ENCODE measurements at places on chromosomes 5 and 9.

- no peak for DNase-seq
Observed at GRCh38 chr5:34409373-34409772, 246.8 kb upstream of the RAI14 start.

DNA sequence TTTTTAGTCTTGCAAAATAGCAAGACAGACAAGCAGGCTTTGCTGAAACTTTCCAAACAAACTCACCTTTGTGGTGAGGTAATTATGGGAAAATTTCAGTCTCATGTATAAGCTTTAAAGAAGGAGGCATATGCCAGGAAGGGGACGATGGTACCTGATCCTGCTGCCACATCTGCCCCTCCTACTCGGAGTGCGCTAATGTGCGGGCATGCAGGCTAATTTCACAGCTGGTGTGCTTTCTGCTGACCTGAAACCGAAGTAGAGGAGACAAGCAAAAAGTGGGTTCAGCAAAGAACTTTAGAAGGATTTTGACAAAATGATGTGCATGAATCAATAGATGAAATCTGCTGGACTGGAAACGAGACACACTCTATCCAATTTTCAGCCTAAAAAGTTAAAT lies 117.1 kb upstream of the IRX4 start:
- DNase-seq: no peak

DNA sequence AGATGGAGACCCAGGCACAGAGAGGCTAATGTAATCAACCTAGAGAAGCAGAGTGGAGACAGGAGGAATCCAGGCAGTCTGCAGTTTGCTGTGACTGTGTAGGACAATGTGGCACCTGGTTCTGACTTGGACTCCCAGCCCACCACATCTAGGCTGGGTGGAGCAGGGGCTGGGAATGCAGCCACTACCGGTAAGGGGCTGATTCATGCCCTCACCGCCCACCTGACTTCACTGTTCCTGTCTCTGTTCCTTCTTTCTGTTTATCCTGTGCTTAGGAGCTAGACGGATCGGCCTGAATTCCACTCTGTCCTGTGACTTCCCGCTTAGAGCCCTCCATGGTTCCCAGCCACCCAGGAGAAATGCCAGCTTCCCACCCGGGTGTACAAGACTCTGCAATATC lies 2.6 kb downstream of the PDLIM4 start:
- no peak for DNase-seq

- DNase-seq: no peak
Observed at GRCh38 chr9:11023201-11023600, 410.4 kb upstream of the PTPRD start.

GRCh38 chr5:110832683-110833082 lies 93.9 kb downstream of the SLC25A46 start:
- DNase-seq: no peak

GRCh38 chr9:122095010-122095767 lies 2.1 kb upstream of the TTLL11 start:
- DNase-seq: peak; percentile 58

- DNase-seq: peak; percentile 95
Observed at GRCh38 chr5:149320791-149321330, 24.4 kb upstream of the GRPEL2 start.

DNA sequence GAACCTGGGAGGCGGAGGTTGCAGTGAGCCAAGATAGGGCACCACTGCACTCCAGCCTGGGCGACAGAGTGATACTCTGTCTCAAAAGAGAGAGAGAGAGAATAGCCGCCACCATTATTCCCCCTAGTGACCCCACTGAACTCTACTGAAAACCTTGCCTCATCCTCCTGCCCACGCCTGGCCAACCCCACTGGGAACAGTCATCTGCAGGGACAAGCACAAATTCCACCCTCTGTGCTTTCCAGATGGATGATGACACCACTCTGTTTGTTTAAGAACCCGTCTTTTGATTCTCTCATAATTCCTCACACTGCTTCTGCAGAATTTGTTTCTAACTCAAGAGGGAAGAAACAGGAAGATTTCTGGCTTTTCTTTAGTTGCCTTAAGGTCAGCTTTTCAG lies 12.2 kb downstream of the BHMT2 start:
- DNase-seq: no peak

DNA sequence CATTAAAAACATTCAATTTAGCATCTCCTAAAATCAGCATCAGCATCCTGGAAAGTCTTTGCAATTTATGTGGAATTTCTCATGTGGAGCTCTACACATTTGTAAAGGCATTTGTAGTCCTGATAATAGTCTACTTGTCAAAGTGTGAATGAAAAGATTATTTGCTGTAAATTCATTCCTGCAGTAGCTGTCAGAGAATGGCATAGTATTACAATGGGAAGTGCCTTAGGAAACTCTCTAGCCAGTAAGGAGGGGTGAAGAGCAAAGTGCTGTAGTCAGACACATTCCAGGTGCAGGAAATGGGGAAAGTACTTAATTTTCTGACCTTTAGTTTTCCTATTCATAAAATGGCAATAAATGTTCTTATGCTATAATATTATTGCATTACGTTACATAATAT lies 627.9 kb downstream of the KCTD16 start:
- DNase-seq: no peak

GRCh38 chr5:151153766-151154272 lies 3.8 kb downstream of the ANXA6 start:
- DNase-seq: no peak

- no peak for DNase-seq
Observed at GRCh38 chr5:41735213-41735612, 135.0 kb downstream of the OXCT1 start.

DNA sequence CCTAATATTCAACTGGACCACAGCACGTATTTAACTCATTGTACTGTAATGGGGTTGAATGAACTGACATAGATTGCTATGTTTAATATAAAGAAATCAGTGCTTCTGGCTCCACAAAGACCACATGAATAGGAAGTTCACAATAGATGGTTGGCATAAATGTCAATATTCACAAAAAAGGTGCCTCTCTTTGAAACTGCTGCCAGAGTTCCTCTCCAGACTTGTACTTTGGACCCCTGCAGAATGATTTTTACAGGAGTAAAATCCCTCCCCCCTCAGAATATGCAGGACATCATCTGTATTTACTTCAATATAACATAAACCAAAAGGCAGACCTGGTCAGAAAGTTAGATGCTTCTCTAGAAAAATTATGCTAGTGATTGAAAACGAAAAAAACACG lies 508.5 kb upstream of the DAP start:
- no peak for DNase-seq

- no peak for DNase-seq
Observed at GRCh38 chr9:79224672-79225433, 346.9 kb upstream of the TLE4 start.

GRCh38 chr5:26482810-26483375 lies 555.5 kb downstream of the CDH9 start:
- DNase-seq: peak; percentile 7

GRCh38 chr5:14270209-14270702 lies 127.1 kb downstream of the TRIO start:
- peak; percentile 56 for DNase-seq

All from SJCRH30 (cell line).